Neural crest cell (in vitro differentiated cells): ENCODE measurements at places on chromosomes 6 and 20. TPM values are rescaled to one million over a fixed set of nuclear protein-coding genes. Genes with fewer than 3 reads are reported as not detected.

DNA sequence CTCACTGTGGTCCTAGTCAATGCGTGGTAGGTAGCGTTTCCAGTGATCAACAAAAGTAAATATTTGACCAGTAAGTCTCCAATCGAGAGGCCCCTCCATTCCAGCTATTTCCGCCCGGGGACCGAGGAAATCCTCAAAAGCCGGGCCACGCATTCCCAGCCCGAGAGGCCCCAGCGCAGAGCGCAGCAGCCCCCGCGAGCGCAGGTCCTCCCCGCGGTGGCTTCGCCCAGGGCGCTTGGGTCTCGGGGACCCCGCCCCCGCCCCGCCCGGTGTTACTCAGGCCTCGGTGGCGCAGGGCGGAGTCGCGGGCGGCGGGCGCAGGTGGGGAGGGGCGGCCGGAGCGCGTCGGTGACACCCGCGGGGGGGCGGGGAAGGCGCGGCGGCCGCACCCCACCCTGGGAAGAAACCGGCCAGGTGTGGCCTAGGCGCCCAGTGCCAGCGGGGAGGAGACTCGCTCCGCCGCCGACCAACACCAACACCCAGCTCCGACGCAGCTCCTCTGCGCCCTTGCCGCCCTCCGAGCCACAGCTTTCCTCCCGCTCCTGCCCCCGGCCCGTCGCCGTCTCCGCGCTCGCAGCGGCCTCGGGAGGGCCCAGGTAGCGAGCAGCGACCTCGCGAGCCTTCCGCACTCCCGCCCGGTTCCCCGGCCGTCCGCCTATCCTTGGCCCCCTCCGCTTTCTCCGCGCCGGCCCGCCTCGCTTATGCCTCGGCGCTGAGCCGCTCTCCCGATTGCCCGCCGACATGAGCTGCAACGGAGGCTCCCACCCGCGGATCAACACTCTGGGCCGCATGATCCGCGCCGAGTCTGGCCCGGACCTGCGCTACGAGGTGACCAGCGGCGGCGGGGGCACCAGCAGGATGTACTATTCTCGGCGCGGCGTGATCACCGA lies at the start of gene DSP:
Gene DSP (plus strand): TSS at position 497 of the 890 bp plus-strand sequence. CDS start 245 bp downstream, at position 742.
- peak; percentile 22 for DNase-seq

GRCh38 chr6:38187325-38187724 lies 367.8 kb downstream of the ZFAND3 start:
- no peak for DNase-seq

DNA sequence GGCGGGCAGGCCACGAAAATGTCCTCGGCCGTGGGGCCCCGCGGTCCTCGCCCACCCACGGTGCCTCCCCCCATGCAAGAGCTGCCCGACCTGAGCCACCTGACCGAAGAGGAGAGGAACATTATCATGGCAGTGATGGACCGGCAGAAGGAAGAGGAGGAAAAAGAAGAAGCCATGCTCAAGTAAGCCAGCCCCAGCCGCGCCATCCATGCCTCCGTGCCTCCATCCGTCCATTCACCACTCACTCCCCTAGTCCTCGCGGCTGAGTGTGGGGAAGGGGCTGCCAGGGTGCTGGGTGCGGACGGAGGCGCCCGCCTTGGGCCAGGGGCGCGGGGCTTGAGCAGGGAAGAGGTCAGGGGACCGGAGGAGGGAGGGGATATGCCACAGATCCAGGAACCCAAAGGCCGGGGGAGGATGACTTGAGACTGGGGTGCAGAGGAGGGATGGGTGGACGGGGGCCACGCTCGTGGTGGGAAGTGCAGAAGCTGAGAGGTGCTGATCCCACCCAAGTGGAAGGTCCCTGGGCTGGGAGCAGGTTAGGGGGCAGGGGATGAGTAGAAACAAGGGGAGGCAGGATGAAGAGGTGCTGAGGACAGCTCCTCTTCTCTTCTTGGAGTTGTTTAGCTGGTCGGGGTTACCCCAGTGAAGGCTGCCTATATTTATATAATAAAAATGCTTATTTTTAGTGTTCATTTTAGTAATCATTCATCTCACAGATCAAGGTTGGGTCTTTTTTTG lies 825 bp downstream of the RIMS1 start:
- DNase-seq, result peak; percentile 5

Gene SHLD1
- total RNA-seq, result 5.0 and 6.9 TPM in 2 replicates
